ENCODE measurements at places on chromosomes 2 and 18. TPM values are rescaled to one million over a fixed set of nuclear protein-coding genes. Genes with fewer than 3 reads are reported as not detected.

Gene CTDSP1
- polyA plus RNA-seq: 78.5 TPM

Gene HYCC2
- 1.2 TPM for polyA plus RNA-seq

- no peak for DNase-seq
Measured at GRCh38 chr2:193929131-193929530, 1727.9 kb upstream of the SLC39A10 start.

Gene ITGA6
- 25.9 TPM for polyA plus RNA-seq

Gene RESP18
- polyA plus RNA-seq: not detected

DNA sequence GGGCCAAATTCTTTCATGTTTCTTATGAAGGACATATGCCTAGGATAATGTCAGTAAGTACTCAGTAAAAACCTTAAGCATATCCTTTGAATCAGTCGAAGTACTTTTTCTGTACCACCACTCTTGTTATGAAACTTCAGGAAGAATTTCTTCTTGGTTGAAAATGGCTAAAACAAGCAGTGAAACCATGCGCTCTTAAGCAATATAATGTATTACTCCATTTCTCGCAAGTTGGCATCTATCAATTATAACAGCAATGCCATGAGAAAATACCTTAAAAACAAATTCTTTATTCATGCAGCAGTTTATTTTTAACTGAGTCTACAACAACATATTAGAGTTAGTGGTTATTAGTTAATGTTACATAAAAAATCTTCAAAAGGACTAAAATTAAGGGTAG is 41.0 kb downstream of the SLC66A3 start:
- DNase-seq: no peak

DNA sequence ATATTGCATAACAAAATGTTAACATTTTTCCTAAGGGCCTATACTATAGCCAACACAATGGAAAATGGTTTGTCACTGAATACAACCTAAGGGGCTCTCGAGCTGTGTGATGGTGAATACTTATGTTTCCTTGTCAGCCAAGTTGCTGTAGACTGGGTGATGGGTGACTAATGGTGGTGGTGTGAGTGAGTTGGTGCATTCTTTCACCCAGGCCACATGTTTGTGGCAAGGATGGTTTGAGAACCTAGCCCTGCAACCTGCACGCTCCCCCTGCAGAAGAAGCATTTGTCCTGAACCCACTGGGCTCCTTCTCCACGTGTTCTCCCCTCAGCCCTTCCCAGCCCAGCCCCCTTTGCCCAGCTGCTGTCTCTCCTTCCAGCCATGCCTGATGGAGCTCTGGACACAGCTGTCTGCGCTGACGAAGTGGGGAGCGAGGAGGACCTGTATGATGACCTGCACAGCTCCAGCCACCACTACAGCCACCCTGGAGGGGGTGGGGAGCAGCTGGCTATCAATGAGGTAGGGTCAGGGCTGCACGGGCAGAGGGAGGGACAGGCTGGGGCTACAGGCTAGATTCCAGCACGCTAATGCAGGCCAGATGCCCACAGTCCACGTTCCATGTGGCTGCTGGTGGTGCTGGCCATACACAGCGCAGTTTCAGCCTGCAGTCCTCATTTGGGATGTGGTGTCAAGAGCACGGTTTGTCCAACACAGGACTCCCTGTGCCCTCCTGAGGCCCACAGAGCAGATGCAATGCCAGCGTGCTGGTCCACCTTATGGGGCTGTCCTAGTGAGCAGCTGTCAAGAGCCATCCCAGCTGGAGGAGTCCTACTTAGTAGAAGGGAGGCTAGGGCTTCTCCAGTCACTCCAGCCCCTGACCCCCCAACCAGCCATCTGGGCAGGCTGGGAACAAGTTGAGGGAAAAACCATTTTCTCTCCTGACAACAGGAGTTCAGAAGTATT is 65.4 kb downstream of the FAM168B start:
- DNase-seq: no peak

DNA sequence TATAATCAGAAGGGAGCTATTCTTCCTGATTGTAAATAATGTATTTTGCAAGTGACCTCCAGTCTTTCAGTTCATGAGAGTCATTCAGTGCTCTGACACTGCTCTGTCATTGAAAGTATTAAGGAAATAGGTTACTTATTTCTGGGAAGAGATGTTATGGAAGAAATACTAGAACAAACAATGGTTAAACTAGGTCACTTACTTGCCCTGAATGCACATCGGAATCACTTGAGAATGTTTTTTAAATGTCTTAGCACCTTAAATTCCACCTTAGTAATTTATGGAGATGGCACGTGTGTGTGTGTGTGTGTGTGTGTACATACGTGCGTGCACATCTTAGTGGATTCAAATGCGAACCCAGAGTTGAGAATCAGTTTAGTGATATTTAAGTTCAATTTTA is 126.6 kb upstream of the KCNH7 start:
- DNase-seq: no peak

- no peak for DNase-seq
Measured at GRCh38 chr2:44001716-44002115, 5.9 kb upstream of the LRPPRC start.

GRCh38 chr2:197879812-197880408 is 75.5 kb downstream of the PLCL1 start:
- DNase-seq: no peak

Gene KATNAL2
- 8.2 TPM for polyA plus RNA-seq

GRCh38 chr2:20823917-20824316 is 1.0 kb upstream of the LDAH start:
- no peak for DNase-seq

Gene DRC1
- polyA plus RNA-seq: not detected

DNA sequence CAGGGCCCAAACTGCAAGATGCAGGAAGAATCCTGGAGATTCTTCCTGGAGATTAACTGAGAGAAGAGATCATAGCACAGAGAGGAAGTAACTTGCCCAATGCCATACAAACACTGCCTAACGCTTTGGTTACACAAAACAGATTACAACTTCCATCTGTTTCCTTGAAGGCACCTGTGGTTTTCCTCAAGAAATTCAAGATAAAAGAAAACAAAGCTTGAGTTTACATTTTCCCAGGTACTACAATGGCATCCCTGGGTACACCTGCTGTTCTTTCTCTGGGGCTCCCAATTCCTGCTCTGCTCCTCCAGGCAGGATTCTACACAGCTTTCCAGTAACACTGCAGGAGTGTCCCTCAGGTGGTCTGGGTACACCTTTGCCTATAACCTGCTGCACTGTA is 781.9 kb upstream of the ID2 start:
- DNase-seq: no peak

DNA sequence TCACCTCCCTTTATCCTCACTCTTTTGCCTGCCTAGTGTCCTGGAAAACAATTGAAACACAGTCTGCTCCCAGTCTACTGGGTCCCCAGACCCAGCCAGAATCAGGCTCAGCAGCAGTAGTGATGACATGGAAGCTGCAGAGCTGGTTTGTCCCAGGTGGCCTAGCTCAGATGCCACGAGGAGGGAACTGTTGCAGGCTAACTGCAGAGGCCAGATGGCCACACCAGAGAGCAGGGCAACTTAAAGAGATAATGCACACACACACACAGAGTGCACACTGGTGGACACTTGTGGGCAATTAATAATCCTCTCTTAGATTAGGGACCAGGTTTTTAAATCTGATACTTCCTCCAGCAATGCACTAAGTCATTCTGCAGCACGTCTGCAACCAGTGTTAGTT is 42.4 kb downstream of the GYPC start:
- no peak for DNase-seq

DNA sequence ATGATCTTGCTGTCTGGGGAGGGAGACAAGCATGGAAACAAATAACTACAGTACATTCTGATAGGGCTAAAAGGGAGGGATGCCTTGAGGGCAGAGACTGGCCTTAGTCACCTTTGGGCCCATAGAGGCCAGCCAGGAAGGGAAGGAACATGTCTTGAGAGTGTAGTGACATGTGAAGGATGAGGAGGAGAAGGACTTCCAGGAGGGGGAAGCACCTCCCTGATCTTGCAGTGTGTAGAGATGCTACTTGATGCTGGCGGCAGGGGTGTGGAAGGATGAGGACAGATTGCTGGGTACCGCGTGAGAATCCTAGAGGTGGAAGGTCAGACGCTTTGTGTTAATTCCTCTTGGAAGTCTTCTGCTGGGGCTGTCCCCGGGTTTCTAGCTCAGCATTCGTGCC is 13.1 kb downstream of the TET3 start:
- no peak for DNase-seq

GRCh38 chr2:140526575-140526974 is 1604.2 kb downstream of the LRP1B start:
- no peak for DNase-seq
